ENCODE measurements at places on chromosomes 5 and 9.

GRCh38 chr9:75041041-75041440 is 12.9 kb upstream of the CARNMT1 start:
- DNase-seq = no peak

- no peak for DNase-seq
Observed at GRCh38 chr9:5994493-5994892, 20.9 kb downstream of the RANBP6 start.

GRCh38 chr9:38339496-38339895 is 53.0 kb upstream of the ALDH1B1 start:
- no peak for DNase-seq

- peak; percentile 78 for DNase-seq
Observed at GRCh38 chr9:130172161-130172857, at the start of gene NCS1. Gene NCS1, plus strand, starts transcription at chr9:130172404. Its CDS starts 260 bp downstream, at chr9:130172664.

GRCh38 chr5:73205305-73205704 is 32.3 kb downstream of the TMEM174 start:
- DNase-seq = no peak

DNA sequence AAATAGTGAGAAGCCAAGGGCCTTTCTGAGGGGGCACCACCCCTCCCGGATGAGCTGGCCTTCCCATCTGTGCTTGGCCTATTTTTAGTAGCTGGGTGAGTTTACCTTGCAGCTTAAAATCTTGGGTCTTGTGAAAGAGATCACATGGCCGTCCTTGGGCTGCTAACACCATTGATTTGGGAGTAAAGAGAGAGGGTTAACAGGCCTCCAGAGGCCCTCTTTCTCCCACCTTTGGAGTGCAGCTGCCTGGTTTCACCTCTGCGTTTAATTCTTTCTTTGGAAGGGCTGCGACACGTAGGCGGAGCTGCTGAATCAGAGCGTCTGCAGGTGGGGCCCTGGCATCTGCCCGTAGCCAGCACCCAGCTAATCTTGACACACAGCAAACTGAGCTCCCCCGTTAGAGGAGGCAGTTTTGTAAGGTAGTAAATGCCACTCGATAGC is 12.8 kb downstream of the OLFM1 start:
- no peak for DNase-seq

- no peak for DNase-seq
Observed at GRCh38 chr9:121388140-121388905, 18.3 kb upstream of the STOM start.

- no peak for DNase-seq
Observed at GRCh38 chr9:120394058-120394669, 185.8 kb downstream of the CDK5RAP2 start.

- DNase-seq = no peak
Observed at GRCh38 chr5:172415362-172416275, 38.7 kb downstream of the SH3PXD2B start.

- no peak for DNase-seq
Observed at GRCh38 chr5:118777189-118777736, 211.1 kb downstream of the DTWD2 start.

DNA sequence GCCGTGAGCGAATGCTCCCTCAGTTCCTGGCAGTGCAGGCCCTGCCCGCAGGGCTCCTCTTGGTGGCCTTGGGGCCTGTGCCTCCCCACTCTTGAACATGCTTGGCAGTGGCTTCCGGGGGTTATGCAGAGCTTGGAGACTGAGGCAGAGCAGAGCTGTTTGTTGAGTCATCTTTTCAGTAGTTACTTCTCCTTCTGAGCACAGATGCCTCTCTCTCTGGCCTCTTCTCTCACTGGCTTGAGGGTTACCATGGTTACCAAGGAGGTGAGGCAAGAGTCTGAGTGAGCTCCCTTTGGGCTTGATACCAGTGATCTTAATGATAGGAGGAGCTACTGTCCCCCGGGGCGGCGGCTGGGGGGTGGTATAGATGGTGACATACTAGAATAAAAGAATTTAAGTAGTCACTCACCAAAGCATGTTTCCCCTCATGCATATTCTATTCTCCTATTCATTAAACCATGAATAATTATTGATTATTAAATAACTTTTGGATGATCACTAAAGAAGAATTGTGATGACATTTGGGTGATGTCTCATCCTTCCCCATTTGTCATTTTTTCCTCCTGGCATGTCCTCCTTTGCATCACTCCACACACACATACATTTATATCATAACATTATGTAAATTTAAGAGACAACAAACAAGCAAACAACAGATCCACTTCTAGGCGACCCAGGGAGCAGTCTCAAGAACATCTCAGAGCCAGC is 111.1 kb downstream of the ARHGAP26 start:
- no peak for DNase-seq

DNA sequence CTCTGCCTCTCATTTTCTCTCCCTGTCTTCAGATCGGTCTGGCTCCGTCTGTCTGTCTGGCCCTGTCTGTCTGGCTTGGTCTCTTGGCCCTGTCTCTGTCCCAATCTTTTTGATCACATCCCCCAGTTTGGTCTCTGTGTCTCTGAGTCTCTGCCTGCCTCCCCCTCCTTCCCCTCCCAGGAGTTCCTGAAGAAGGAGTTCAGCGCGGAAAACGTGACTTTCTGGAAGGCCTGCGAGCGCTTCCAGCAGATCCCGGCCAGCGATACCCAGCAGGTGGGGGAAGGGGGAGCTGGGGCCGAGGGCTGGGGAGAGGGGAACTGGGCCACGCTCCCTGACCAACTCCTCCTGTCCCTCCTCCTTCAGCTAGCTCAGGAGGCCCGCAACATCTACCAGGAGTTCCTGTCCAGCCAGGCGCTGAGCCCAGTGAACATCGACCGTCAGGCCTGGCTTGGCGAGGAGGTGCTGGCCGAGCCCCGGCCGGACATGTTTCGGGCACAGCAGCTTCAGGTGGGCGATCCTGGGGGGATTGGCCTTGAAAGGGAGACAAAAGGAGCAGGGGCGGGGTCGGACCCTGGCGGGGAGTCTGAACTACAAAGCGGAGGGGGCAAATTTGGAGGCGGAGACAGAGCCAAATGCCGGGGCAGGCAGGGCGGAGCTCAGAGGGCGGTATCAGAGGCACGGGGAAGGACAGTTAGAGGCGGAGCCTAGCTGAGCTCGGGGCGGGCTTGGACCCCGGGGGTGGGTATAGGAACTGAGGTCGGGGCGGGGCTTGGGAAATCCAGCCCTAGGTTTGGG is 9.0 kb downstream of the RGS14 start:
- peak; percentile 96 for DNase-seq

DNA sequence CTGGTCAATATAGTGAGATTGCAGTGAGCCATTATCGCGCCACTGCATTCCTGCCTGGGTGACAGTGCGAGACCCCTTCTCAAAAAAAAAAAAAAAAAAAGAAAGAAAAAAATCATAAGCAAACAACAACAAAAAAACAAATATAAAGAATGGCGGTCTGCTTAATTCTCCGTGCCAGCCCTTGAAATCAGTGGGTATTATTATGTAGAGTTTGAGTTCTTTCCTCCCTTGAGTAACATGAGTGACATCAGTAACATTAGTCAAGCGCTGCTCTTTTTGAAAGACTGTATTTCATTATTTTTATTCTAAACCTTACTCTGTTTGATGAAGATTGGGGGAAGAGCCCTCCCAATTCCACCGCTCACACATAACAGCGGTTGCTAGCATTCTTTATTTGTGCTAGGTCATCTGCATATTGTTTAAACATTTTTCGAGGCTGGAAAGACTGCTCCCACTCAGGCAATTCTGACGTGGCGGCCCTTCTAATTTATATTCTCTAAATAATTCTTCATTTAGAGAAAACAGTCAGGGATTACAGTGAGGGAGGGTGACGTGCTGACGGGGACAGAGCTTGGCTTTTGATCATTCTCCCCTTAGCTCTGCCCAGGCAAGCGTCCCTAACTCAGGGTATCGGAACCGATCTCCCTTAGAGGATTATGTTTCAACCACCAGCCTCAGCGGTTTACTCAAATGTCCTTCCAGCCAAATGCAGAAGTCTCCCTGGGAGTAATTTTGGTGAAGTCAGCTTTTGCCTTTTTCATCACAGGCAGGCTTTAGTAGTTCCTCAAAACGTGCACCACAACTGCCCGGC is 860 bp upstream of the MARCHF6 start:
- no peak for DNase-seq

GRCh38 chr9:79583952-79584654 is 12.3 kb downstream of the TLE4 start:
- peak; percentile 23 for DNase-seq

DNA sequence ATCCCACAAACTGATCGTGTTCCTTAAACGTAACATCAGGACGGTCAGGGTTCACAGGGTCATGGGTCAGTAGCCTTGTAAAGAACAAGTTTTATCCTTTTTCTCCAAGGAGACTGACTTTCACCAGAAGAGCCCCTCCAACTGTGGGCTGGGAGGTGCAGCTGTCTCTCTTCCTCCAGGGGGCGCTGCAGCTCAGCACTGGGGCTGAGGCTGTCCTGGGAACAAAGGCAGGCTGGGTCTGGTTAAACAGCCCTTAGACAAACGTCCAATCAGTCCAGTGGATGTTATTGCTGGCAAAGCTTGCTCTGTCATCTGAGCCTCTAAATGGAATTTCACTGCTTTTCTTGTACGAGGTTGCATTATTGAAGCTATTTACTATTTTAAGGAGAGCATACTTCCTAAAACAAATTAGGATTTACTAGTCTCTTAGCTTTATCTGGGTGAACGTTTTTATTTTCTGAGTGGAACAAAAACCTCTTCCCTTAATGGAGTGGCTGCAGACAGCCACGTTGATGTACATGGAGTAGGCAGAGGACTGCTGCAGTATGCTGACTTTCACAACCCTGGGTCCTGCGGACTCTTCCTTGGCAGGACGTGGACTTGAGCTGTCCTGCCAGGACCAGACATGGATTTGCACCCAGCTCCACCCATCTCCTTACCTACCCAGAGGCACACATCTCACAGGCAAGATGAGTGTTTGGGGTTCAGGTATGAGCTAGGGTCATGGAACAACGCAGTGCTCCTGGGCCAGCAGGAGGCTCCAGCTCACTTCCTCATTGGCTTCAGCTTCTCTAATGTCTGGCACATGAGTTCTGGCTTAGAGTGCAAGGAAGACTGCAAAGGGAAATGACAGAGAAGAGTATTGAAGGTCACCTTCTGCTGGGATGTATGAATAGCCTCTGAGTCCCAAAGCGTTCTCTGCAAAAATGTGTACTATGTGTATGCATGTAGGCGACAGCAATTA is 7.8 kb downstream of the EXOSC2 start:
- DNase-seq = peak; percentile 94

- no peak for DNase-seq
Observed at GRCh38 chr5:1538741-1539392, 15.1 kb upstream of the LPCAT1 start.

- DNase-seq = no peak
Observed at GRCh38 chr9:34563262-34563661, 26.3 kb downstream of the CNTFR start.

- no peak for DNase-seq
Observed at GRCh38 chr9:81537964-81538363, 151.4 kb downstream of the TLE1 start.

DNA sequence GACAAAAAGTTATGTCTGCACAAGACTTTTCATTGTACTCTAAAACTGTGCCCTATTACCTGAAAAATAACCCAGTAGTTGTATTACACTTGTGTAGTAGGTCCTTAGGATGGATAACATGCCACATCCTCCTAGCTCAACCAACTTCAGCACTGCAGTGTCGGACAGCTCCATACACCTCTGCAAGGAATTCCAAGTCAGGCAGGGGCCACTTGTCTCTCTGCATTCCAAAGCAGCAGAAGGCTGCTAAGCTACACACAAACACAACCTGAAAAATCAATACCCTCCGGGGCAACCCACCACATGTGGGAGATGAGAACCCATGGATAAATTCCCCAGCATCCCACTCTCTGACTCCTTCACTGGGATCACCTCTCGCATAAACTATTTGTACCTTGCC is 50.2 kb downstream of the MED10 start:
- DNase-seq = no peak

DNA sequence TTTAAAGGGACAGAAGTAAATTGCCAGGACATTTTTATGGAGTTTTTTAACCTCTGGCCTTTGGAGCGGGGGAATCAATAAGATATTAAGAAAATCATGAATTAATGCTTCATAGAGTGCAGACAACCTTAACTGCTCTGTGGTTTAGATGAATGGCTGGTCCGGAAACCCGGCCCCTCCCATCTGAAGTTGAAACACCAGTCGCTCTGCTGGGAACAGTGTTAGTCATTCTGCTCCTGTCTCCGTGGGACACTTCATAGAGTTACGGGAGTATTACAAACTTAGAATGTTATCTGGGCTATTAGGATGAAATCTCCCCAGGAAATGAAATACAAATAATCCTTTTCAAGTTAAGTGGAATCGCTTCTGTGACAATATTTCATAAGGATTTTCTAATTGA is 110.1 kb upstream of the IRX2 start:
- DNase-seq = no peak

DNA sequence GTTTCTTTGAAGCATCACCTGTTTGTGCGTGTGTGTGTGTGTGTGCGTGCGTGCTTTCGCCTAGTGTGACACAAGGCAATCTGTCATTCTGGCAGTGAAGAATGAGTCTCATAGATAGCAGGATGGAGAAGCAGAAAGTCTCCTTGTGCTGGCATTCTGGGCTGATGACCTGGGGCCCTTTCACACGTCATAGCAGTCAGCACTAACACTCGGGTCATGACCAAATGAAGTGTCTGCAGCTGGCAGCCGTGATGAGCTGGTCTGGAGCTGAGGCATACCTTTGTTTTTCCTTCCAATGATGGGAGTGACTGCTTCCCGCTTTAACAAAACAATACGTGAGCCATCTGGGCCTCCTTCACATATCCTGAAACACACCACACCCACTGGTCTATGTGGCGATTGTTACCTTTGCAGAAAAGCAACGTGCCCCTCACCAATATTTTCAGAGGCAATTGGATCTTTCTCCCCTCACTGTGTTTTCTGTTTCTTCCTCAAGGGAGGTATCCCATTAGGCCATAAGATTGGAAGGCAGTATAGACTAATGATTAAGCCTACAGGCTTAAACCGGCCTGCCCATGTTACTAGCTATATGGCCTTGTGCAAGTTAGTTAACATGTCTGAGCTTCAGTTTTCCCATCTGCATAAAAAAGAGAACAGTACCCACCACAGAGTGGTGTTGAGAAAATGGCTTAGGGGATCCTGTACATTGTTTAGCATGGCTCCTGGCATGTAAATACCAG is 88.8 kb downstream of the SREK1 start:
- DNase-seq = peak; percentile 3

GRCh38 chr9:121776001-121776738 is 124.7 kb downstream of the DAB2IP start:
- no peak for DNase-seq
